ENCODE measurements at places on chromosomes 3 and 15. TPM values are rescaled to one million over a fixed set of nuclear protein-coding genes. Genes with fewer than 3 reads are reported as not detected.

Gene WDR76
- total RNA-seq: 17.2 TPM

Gene CHDH
- 1.3 TPM for total RNA-seq

Gene LINGO1
- total RNA-seq: 67.9 TPM

Gene HGD
- 0.63 TPM for total RNA-seq

Gene THPO
- total RNA-seq: 0.63 TPM

Gene C3orf20
- total RNA-seq: 0.31 TPM
